ENCODE measurements at places on chromosomes 2 and 18.

- DNase-seq, result no peak
These were observed 93.3 kb downstream of the MARCHF4 start for GRCh38 chr2:216279031-216279430.

- DNase-seq, result no peak
These were observed 36.6 kb downstream of the FAM228A start for GRCh38 chr2:24211408-24211807.

DNA sequence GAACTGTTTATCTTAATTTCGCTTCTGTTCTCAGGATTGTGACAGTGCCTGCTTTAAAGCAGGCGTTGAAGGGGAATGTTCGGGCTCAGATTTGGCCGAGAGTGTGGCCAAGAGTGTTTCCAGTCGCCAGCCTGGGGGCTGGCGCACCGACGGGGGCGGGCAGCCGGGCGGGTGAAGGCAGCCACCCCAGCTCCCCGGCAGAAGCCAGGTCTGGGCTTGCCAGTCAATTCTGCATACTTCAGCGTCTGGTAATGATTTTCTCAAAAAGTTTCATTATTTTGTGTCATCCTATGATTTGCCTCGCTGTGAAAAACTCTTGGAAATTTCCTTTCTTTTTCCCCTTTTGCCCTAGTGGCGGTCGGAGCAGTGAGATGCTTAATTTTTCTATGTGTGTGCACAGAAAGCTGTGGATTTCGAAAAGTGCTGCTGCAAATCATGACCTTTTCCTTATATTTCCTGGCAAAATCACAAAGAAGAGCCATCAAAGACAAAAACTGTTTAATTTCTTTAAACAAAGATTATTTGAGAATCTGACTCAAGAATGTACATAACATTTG, 856 bp downstream of the FAM228A start:
- DNase-seq, result no peak

GRCh38 chr2:208556983-208557484, 150.4 kb downstream of the PTH2R start:
- DNase-seq, result no peak

Data from right forelimb (tissue), 1 donor.